ENCODE measurements at places on chromosomes 3 and 15.

DNA sequence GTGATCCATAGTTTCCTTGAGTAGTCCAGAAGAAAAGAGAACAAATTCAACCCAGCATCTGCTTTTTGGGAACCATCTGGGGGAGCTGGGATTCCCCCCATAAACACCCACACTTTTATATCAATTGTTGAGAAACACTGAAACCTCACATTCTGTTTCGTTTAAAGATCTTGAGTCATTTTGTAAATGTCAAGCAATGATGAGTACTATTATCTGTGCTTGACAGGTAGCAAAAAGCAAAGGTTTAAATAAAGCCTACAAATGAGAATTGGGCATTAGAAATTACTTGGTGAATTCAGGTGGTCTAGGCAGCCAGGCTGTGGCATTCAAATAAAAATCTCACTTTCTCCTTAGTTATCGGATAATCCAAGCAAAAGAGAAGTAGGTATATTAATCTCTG lies 75.7 kb downstream of the TMEM266 start:
- no peak for DNase-seq

GRCh38 chr3:189981668-189982067 lies 139.0 kb downstream of the P3H2 start:
- DNase-seq, result no peak

DNA sequence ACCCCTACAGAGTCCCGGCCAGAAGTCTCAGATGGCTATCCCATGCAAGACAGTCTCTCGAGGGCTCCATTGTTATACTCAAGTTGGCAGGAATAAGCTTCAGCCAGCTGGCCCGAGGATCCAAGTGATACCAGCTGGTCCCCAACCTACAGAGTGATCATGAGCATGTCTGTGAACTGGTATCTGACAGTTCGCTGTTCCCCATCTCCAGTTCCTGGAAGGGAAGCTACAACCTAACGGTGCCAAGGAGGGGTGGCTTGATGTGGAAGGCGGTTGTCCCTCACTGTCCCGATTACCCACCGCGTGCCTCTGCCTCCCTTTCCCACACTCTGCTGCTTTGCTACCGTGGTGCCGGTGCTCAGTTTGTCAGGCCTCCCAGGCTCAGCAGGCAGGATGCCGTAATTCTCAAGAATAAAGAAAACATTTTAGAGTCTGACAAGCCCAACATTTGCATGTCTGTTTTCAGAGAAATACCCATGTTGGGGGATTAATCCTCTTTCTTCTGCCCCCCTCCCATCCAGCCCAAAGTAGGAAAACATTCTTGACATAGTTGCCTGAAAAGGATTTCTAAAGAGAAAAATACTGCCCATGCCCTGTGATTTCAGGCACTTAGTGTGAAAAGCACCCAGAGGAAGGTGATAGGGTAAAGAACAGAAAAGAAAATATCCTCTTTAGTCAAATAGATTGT lies 49.4 kb upstream of the HES1 start:
- DNase-seq, result no peak

- DNase-seq, result no peak
Measured at GRCh38 chr15:90667073-90667754, 49.9 kb upstream of the BLM start.

DNA sequence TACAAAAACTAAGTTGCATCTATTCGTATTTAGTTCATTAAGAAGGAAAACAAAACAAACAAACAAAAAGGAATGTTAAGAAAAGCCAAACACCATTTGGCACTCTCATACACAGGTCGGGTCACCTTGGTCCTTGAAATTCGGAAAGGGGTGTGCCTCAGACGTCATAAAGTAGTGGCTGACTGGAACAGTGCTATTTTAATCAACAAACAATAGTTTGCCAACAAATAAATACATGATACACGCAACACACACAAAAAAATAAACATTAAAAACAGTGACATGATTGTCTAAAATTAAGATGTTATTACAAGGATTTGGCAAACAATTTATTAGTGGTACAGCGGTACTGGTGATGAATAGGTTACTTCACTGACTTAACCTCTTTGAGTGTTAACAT lies 579.6 kb downstream of the MECOM start:
- DNase-seq, result no peak

DNA sequence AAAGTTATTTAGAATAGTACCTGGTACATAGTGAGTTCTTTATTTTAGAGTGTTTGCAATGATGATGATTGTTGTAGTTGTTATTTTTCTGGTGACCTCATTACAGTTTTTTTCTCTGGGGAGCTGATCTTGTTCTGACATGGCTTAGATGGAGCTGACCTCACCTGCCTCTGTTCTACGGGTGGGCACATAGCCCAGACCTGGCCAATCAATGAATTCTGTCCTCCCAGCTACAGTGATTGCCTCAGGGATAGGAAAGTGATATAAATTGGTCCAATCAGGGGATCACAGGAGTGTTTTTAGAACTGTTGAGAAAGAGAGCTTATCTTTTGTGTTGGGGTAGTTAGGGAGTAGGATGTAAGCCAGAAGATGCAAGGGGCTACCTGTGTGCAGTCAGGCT lies 3.2 kb upstream of the NANOGP8 start:
- no peak for DNase-seq

DNA sequence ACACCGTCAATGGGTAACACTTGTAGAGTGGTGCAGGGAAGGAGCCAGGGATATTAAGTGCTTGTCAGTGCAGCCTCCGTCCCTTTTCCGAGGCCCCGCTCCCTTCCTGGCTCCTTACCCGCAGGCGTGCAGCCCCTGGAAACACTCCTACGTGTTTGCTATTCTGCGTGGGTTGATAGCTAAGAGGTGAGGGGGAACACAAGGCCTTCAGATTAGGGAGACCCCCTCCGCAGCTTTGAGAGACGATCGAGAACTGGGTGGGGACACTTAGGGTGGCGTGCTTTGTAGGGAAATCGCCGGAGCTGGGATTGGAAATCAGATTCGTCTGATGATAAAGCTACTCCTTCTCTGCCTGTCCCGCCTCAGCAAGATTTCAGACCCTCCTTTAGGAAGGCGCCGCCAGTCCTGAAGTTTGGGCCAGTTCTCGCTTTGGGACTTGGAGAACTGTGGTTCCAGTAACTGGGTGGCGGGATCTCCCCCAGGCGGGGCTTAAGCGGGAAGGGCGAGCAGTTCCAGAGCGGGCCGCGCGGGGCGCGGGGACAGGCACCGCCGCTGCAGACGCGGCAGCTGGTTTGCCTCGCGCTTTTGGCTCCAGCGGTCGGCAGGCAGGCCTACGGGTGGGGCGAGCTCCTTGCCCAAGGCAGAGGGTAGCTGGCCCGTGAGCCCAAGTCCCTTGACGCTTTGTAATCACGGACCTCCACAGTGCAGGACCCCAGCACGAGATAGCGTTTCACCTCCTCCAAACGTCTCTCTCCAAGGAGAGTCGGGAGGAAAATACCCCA lies 8.0 kb upstream of the FAM107A start:
- DNase-seq, result no peak

GRCh38 chr3:43597961-43598360 lies 23.9 kb downstream of the ANO10 start:
- DNase-seq, result no peak

GRCh38 chr3:114428044-114428595 lies 134.3 kb downstream of the TIGIT start:
- DNase-seq, result no peak

DNA sequence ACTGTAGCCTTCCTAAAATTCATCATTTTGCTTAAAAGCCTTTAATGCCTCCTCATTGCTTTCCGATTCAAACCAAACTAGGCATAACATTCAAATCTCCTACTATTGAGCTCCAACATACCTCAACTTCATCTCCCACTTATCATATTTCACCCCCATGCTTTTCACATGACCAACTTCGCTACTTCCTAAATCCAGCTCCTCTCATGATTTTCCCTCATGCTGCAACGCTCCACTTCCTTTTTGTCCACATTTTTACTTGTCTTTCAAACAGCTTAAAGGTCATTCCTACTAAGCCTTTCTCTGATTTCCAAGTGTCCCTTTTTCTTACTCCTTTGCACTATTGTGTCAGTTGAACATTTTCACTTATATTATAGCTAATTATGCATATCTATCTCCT lies 20.3 kb upstream of the ANXA2 start:
- DNase-seq, result no peak

- no peak for DNase-seq
Measured at GRCh38 chr3:143536817-143537535, 311.3 kb downstream of the SLC9A9 start.

DNA sequence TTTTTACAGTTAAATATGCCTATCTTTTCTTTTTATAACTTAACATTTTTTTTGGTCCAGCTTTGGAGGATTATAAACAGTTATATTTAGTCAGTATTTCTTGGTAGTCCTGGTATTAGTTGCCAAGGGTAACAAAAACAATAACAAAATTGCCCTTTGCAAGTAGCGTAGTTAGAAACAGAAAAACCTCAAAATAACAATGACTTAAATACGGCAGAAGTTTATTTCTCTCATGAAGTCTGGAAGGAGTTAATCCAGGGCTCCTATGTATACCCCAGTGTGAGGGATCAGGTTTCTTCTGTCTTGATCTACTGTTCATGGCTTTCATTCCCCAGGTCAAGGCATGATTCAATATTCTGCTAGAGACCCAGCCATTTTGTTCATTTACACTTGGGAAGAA lies 14.1 kb upstream of the MYH15 start:
- DNase-seq, result no peak

DNA sequence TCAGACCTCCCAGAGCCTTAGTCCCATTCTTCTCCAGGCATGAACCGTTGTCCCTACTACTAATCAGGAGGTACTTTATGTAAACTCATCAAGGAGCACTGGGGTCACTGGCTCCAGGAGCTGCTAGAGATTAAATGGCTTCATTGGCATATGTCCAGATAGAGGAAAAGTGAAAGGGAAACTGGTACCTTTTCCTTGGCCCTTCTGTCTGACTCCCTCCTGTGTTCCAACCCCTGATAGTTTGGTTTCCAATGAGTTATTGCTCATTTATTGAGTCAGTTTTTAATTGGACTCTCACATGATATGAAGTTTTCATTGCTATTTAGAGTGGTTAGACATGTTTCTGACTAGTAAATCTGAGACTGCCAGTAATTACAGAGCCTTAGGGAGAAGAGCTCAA lies 130.5 kb upstream of the BFSP2 start:
- DNase-seq, result no peak

- DNase-seq, result no peak
Measured at GRCh38 chr15:92443381-92443780, 49.7 kb downstream of the ST8SIA2 start.

GRCh38 chr3:49362561-49362960 lies 4.4 kb upstream of the GPX1 start:
- DNase-seq, result no peak

- DNase-seq, result no peak
Measured at GRCh38 chr3:9248522-9249271, 749 bp downstream of the SRGAP3 start.

DNA sequence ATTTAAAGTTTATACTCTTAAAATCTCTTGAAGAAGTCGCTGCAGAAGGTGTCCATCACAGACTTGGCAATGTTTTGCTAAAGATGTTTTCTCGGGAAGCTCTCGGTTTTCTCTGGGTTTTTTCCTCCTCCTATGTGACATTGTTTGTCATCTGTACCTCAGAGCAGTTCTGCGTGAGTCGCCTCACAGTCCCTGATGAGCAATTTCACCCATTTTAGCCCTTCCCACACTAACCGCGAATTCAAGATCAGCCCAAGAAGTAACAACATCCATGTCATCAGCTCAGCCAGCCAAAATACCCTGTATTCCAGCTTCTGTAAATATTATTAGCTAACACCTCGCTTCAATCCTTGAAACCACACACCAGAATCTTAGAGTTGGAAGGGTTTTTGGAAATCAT lies 224.3 kb upstream of the SETMAR start:
- DNase-seq, result no peak

DNA sequence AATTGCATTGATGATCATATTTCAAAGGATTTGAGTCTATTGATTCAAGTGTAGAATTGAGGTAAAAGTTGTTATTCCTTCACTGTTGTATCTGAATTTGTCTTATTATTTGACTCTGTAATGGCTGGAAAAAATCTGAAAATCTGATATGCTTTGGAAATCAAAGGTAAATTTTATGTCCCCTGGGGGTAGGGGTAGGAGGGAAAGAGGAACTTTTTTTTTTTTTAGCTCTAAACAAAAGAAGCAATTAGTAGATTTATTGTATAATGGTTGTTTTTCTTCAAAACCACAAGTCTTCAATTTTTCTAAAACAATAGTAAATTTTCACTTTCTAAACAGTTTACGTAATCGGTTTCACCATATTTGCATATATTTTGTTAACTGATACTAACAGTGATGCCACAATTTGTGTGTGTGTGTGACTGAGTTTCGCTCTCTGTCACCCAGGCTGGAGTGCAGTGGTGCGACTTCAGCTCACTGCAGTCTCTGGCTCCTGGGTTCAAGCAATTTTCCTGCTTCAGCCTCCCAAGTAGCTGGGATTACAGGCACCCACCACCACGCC lies 91.7 kb upstream of the GOLGA6L4 start:
- DNase-seq, result no peak

- DNase-seq, result no peak
Measured at GRCh38 chr15:41102854-41103253, 13.2 kb downstream of the INO80 start.

- DNase-seq, result no peak
Measured at GRCh38 chr15:66053991-66054390, 184.7 kb downstream of the RAB11A start.

GRCh38 chr3:8652324-8652987 lies 7.9 kb upstream of the SSUH2 start:
- DNase-seq, result no peak

DNA sequence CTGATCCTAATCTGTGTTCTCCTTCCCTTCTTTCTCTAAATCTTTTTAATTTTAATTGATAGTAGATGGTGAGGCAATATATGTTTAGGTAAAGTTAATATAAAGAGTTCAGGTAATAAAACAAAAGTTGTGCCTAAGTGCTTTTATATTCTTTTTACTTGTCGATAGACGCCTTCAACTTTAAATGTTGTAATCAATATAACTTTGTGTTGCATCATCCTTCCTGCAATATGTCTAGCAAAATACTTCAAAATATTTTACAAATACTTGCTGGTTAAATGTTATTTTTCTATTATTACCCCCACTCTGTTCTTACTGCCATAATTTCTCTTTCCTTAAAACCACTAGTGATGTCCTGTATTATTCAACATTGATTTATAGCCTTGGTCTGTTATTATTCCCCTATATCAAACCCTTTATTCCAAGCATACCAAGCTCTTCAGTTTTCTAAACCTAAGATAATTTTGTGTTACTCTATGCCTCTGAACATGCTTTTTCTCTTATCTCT lies 92.4 kb downstream of the NAALADL2 start:
- no peak for DNase-seq

DNA sequence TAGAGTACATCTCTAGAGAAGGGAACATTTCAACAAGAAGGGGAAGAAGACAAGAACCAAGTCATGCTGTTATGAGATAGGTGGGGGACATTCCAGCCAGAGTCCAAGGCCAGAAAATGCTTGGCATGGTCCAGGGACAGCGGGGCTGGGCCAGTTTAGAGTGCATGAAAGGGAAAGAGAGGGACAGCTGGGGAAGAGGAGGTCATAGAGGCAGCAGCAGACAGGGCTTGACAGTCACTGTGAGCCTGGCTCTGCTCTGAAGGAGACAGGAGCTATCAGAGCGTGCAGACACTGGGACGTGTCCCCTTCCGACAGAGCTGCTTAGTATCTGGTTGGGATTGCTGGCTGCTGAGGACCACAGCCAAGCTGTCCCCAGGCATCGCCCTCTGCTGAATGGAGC lies 35.7 kb upstream of the PRR20G start:
- no peak for DNase-seq
